GDM1 (cell line): ENCODE measurements at places on chromosomes 1 and 21.

- no peak for DNase-seq
Observed at GRCh38 chr21:41508415-41509144, 622 bp upstream of the TMPRSS2 start.

DNA sequence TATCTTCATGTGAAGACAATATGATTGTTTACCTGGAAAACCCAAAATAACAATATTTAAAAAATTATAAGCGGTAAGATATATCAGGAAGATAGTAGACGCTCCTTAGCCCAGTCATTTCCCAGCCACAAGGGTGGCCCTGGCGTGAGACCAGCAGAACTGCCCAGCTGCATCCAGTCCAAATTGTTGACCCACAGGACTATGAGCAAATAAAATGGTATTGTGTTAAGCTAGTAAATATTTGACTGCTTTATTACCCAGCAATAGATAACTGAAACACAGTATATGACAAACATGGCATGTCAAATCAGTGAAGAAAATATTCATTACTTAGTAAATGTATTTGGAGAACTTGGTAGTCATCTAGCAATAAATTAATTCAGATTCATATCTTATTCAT is 294.3 kb upstream of the SPAG17 start:
- no peak for DNase-seq

GRCh38 chr1:101219924-101220870 is 16.6 kb upstream of the S1PR1 start:
- DNase-seq: no peak

GRCh38 chr1:230753586-230754251 is 6.5 kb downstream of the CAPN9 start:
- no peak for DNase-seq

DNA sequence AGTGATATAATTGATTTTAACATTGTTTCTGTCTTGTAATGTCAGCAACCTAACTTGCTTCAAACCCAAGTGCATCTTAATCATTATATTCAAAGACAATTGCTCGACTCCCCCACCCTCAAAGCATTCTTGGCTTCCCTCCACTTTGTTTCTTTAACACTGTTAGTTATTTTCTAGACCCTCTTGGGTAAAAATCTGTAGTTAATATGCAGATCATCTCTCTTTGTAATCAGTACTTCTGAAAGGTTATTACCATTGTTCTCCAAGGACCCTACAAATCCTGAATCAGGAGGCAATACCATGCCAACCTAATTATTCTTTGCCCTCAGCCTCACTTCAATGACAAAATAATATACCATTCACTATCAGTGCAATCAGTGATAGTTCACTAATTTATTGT is 1075.7 kb downstream of the AMY1C start:
- DNase-seq: no peak

DNA sequence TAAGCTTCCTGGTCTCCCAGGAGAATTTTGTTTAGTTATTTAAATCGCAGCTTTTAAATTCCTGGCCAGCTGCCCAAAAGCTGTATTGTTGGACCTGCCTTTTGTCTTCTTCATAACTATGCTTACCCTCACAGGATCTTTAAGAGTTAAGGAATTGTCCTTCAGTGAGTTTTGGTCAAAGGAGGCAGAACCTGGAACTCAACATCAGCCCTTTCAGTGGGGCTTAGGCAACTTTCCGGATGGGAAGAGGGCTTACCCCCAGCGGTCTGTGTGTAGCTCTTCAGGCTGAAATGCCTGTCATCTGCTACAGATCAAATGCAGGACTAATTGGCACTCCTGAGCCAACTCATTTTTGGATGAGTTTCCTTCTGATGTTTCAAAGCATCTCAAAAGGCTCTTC is 402.6 kb downstream of the SIPA1L2 start:
- no peak for DNase-seq

DNA sequence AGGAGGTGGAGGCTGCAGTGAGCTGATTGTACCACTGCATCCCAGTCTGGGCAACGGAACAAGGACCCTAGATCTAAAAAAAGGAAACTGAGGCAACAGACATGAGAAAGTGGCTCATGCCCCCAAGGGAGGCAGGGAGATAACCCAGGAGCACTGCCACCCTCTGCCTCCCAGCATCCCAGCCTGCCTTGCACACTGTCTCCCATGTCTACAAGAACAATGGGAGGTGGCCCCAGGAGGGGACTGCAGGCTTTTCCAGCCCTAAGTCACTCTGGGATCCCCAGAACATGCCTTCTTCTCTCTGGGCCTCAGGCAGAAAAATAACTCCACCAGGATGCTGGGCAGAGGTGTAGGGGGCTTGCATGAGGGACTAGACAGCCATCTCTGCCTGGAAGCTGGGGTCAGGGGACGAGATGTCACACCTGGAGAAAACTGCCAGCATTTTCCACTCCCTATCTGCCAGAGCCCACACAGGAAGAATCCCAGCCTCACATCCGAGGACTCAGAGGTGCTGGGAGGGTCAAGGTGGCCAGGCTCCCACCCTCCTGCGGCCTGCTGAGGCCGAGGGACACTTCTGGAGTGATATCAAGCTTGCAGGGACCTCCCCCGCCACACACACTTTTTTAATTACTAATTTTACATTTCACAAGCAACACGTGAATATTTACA is 21.4 kb downstream of the RUNX3 start:
- DNase-seq: no peak

DNA sequence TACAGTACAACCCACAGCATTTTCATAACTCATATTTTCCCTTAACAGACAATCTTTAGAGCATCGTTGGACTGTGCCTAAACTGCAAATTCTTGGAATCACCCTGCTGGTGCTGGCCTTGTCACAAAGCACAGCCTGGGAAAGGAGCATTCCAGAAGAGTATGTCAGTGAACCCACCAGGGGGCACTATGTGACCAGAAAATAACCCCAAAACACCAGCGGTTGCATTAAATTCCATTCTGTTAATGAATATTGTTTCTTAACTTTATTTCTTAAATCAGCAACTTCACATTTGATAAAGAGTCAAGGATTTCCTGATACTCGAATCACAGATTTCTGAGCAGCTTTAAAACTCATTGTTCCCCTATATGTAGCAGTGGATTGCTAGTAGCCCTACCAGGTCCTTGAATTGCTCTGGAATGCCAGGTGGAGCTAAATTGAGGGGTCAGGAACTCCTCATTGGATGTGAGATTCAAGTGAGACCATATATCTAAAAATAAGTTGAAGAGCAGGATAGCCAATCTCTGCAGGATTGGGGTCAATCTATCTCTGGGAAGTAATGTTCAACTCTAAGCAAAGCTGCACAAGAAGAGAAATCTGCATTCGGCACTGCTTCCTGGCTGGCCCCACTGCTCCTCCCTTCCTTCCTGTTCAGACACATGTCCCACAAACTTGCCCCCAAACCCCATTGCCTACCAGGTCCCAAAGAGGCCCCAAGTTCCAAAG is 12.7 kb upstream of the RAB4A start:
- DNase-seq: peak; percentile 54

GRCh38 chr1:200888349-200888838 is 6.3 kb upstream of the INAVA start:
- DNase-seq: peak; percentile 72

- DNase-seq: no peak
Observed at GRCh38 chr1:115911294-115911693, 65.0 kb upstream of the SLC22A15 start.

- DNase-seq: no peak
Observed at GRCh38 chr21:25831300-25831960, 96.7 kb downstream of the GABPA start.

DNA sequence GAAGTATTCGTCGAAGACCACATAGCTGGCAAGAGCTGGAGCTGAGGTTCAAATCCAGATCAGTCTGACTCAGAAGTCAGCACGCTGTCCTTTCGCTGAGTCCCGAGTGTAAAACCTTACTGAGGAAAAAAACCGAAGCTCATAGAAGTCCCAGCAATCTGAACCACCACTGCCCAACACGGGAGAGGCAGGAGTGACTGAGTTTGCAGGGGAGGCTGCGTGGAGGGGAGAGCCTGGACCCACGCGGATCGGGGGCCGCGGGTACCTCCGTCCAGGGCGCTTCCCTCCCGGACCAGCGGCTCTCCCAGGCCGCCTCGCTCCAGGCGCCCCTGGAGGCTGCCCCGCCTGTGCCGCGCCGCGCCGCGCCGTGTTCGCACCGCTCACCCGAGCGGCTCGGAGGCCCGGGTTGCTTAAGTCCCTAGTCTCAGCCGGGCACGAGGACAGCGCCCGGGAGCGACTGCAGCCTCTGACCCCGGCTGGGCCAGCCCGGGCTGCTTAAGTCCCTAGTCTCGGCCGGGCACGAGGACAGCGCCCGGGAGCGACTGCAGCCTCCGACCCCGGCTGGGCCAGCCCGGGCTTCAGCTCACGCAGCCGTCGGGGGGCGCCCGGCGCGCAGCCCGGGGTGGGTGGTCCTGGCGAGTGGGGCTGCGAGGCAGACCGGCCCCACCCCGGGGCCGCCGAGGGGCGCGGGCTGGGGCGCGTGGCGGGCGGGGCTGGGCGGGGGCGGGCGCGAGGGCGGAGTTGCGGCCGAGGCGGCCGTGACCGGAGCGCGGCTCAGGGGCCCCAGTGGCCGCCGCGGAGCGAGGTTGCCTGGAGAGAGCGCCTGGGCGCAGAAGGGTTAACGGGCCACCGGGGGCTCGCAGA is at the start of gene ADAMTSL4:
ADAMTSL4 (plus strand) TSS at position 777 of the 864 bp plus-strand sequence. CDS start 2,881 bp downstream, outside the sequence.
- DNase-seq: peak; percentile 42

- no peak for DNase-seq
Observed at GRCh38 chr1:29292344-29292743, 56.0 kb downstream of the PTPRU start.

DNA sequence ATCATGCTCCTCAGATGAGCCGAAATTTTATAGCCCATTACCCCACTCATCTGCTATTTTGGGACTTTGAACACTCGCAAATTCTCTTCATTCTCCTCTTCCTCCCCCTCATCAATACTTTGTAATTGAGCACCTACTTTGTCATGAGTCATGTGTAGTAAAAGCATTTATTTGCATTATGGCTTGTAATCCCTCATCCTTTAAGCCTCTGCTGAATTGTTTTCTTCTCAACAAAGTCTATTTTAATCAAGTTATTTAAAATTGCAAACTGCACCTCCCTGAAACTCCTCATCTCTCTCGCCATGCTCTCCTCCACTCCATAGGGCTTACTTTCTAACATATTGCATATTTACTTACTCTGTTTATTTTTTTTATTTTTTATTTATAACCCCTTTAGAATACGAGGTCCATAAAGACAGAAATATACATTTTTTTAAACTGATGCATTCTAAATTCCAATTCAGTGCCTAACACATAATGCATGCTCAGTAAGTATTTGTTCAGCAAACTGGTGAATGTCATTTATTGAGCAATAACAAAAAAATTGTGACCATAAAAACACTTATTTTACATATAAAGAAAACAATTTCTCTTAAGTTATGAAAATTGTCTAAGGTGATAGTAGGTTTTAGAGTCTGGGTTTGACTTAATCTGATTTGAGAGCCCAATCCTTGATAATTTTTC is 161.7 kb downstream of the FASLG start:
- no peak for DNase-seq

- no peak for DNase-seq
Observed at GRCh38 chr1:94926126-94926914, 590 bp downstream of the CNN3 start.
